ENCODE measurements at places on chromosomes 1 and 21.

GRCh38 chr1:52798331-52798730 is 44.2 kb upstream of the ZYG11A start:
- DNase-seq: no peak

- no peak for DNase-seq
Observed at GRCh38 chr1:183914276-183914675, 109.4 kb downstream of the RGL1 start.

DNA sequence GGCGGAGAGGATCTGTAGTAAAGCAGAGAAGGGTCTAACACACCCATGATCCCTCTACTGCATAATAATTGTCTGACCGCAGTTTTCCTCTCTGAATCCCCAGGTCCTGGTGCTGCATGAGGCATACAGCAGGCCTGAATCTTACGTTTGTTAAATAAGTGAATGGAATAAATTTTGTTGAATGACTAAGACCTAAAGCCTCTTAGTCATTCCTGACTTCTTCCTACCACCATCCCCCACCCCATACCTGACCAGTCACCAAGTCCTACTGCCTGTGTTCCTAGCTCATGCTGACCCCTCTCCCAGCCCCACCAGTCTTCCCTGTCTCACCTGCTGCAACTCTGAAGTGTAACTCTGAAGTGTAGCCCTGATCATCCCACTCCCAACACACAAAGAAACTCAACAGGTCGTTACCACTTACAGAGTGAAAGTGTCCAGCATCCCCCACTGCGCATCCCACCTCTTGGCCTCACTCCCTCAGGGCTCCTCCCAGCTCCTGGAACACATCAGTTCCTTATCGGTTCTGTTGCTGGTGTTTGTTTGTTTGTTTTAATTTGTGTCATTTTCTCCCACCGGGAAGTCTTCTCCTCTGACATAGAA is 9.7 kb downstream of the GJA5 start:
- DNase-seq: no peak

DNA sequence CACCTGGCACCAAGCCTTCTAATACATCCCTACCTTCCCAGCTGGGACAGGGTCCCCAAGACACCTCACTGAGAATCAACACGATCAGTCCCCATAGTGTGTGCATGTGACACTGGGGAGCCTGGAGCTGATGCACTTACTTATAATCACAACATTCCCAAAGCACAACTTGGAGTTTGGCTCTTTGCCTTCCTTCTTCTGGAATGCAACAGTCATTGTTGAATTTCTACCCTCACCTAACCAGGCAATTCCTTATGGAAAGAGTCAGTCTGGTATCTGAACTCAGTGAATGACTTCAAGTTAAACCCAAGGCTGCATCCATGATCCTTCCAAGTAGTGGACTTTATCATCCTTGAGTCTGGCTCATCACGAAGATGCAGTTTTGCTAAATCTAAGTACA is 86.1 kb downstream of the DSCAM start:
- no peak for DNase-seq

DNA sequence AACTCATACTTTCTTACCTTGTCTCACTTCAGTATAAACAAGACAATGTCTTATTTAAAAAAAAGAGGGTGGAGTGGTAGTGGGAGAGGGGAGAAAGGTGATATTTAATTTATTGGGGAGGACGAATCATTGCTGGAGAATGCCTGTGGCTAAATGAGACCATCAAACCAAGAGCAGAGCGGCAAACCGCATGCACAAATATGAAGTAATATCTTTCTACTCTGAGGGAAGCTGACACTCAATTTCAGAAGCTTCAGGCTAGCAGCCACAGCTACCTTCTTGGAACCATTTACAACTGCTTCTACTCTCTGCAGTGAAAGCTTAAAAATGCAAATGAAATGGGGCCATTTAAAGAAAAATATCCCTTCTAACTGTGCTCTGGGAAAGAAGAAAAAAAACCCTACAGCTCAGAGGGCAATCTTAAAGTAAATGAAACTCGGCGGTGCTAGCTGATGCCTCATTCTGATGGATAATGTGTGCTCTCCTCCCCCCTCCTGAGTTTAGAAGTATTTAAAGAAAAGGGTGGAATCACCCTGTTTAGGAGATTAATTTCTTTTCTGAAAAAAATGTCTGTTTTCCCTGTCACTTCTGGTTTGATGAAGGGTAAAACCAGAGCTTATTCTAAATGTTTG is 178.2 kb upstream of the CAMK1G start:
- no peak for DNase-seq

- no peak for DNase-seq
Observed at GRCh38 chr1:104780470-104781078, 1030.9 kb downstream of the AMY1C start.

DNA sequence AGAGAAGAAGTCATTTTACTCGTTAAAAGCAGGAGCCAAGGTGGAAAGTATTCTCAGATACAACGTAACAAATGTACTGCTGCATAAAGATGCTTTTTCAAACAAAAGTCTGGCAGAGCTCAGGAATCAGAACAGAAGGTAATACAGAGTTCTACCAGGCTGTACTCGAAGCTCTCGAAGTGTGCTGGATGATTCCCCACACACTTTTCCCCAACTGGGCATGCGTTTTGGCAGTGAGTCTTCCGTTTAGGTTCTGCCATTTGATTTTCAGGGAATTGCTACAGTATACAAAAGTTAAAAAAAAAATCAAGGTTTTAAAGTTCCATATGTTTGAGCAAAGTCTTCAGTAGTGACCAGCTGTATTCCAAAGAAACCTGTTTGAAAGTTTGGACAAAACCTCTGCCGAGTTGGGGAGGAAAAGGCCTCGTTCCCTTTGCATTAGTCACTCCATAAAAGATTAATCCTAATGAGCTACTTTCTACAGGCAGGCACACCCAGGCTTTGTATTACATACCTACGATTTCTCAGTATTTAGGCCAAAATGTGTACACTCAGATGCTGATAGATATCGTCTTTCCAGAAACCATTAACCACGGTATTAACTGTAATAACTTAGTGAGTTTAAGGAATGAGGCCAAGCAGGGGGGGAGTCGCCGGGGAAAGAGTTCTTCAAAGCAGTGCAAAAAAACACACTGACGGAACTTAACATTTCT is 477.1 kb downstream of the LMO4 start:
- no peak for DNase-seq

DNA sequence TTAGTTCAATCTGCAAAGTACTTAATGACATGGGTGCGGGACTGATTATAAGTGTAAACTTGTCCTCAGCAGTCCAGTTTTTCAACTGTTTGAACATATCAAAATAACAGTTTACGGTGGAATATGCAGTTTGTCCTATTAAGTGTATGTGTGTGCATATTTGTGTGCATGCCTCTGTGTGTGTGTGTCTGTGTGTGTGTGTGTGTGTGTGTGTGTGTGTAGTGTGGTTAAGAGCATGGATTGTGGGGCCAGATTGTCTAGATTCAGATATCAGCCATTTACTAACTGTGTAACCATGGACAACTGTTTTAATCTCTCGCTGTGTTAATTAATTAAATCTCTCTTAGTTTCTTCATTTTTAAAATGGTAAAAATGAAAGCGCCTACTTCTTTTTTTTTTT is 39.0 kb downstream of the NEXN start:
- DNase-seq: no peak

- DNase-seq: no peak
Observed at GRCh38 chr1:100597061-100597741, 59.3 kb downstream of the GPR88 start.

DNA sequence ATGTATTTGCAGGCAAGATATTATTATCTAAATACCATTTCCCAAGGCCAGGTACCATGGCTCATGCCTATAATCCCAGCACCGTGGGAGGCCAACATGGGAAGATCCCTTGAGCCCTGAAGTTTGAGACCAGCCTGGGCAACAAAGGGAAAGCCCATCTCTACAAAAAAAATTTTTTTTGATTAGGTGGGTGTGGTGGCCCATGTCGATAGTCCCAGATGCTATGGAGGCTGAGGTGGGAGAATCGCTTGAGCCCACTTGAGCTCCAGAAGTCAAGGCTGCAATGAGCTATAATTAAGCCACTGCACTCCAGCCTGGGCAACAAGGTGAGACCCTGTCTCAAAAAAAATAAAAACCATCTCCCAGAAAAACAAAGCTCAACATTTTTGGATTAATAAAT is 2.2 kb downstream of the STMN1 start:
- DNase-seq: no peak

GRCh38 chr21:45768011-45768739 is 124.7 kb downstream of the PCBP3 start:
- DNase-seq: no peak

DNA sequence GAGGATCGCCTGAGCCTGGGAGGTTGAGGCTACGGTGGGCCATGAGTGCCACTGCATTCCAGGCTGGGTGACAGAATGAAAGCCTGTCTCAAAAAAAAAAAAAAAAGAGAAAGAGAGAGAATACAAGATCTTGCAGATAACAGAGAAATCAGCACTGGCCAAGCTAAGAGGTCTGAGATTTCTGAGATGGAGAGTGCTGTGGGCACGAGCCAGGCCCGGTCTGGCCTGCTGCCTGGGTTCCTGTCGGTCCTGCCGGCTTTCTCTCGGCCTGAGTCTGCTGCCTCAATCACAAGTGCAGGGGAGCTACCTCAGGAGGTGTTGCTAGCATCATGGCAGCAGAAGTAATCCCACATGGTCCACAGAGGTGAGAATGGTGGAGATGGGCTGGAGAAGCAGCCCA is 19.0 kb downstream of the ADORA1 start:
- no peak for DNase-seq

GRCh38 chr1:32336591-32336932 is 529 bp upstream of the MARCKSL1 start:
- DNase-seq: no peak

DNA sequence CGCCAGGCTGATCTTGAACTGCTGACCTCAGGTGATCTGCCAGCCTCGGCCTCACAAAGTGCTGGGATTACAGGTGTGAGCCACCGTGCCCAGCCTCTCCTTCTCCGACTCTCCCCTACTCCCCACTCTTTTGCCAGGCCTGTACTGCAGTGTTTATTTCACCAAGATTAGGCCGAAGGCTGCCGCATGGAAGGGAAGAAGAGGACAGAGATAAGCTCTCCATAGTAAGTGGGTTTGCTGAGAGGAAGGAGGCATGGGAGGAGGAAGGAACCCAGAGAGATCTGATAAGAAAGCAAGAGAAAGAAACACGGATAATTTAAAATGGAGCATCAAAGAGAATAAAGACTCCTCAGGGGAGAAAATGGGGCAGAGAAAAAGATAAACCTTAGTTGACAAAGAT is 8.7 kb downstream of the PTCH2 start:
- no peak for DNase-seq

GRCh38 chr1:100387209-100387608 is 34.9 kb downstream of the CDC14A start:
- no peak for DNase-seq

- no peak for DNase-seq
Observed at GRCh38 chr1:202076050-202076511, 46.6 kb upstream of the GPR37L1 start.

DNA sequence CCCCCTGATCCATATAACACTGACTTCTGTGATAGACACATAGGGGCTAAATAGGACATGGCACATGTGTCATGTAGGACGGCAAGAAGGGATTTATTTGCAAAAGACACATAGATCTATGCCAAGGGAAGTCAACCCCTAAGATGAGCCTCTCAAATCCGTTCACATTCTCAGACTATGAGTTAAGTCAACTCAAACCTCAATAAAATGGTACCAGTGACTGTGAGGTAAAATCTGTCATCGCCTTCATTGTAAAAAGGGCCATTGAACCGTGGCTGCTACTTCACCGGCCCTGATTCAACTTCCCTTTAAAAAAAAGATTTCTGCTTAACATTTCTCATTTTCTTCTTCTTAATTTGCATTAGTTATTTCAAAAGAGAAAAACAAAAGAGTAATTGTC is 144.0 kb downstream of the ZNF281 start:
- no peak for DNase-seq

DNA sequence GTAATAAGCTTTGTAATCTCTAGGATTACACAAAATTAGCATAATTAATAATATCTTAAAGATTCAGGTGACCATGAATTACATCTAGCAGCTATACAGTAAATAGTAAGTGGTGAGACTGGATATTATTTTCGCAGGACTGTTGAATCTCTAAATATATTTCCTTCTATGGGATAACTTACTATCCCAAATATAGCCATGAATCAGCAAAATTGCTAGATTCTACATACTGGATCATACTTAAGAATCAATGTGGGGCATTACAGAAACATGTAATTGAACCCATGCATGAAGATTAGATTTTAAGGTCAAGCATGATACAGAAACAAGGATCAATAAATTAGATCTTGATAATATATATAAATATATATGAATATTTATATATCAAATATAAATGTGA is 1203.4 kb downstream of the BRINP3 start:
- no peak for DNase-seq

DNA sequence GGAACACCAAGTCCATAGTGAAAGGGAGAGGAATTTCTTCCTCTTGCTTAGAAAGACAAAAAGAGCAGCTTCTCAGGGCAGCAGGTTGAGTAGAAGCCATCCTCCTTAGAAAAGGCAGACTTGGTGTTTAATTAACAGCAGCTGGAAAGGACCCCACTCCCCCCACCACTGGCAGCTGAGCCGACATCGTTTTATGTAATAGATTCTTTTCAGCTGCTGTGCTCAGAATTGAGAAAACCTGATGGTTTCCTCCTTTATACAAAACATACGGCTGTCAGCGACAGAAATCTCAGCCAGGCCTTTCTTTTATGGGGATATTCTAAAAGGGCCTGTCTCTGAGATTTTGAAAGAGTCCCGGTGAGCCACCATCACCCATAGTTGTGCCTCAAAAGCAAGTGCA is 49.9 kb downstream of the MAN1C1 start:
- no peak for DNase-seq

GRCh38 chr1:197306381-197307062 is 38.5 kb downstream of the CRB1 start:
- DNase-seq: no peak

GRCh38 chr1:170539154-170539553 is 7.2 kb downstream of the GORAB start:
- DNase-seq: no peak
